ENCODE measurements at places on chromosomes 11 and 22. TPM values are rescaled to one million over a fixed set of nuclear protein-coding genes. Genes with fewer than 3 reads are reported as not detected.

DNA sequence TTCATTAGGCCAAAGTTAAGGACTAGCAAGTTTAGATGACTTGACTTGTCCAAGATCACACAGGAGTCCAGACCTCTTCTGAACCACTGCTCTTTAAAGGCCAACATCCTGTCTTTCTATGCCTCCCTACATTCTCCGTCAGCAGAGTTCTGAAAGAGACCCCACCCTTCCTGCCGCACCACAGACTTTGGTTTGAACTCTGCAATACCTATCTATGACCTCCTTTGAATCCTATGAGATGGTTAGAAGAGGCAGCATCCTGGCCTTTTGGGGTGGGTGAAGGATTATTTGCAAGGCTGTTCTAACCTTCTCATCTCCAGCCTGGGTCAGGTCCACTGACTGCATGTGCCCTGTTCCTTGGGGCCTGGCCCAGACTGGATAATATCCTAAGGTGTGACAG, 4.3 kb upstream of the RRM1 start:
- peaks cover 12% of the 10 kb centered on the region for H3K4me1 ChIP-seq
- no peaks in the 10 kb centered on the region for H3K27me3 ChIP-seq
- H3K36me3 ChIP-seq = peaks cover 20% of the 10 kb centered on the region

DNA sequence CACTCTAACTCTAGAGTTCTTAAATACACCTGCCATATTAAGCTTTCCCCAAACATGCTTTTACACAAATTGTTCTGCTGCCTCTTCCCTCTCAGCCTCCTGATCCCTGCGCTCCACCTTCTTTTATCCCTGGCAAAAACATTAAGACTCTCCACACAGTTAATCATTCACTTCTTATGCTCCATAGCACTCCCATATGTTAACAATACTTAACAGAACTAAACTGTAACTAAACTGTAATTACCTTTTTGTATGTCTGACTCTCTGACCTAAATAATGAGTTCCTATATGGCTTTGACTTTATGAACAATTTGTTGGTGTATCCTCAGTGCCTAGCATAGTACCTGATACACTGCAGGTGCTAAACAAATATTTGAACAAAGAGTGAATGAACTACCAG, 71.8 kb downstream of the BTBD10 start:
- no peaks in the 10 kb centered on the region for H3K4me1 ChIP-seq
- no peaks in the 10 kb centered on the region for H3K27me3 ChIP-seq
- H3K4me3 ChIP-seq = no peak overlapping the region
- peaks cover 29% of the 10 kb centered on the region for H3K36me3 ChIP-seq
- DNase-seq = no peak

DNA sequence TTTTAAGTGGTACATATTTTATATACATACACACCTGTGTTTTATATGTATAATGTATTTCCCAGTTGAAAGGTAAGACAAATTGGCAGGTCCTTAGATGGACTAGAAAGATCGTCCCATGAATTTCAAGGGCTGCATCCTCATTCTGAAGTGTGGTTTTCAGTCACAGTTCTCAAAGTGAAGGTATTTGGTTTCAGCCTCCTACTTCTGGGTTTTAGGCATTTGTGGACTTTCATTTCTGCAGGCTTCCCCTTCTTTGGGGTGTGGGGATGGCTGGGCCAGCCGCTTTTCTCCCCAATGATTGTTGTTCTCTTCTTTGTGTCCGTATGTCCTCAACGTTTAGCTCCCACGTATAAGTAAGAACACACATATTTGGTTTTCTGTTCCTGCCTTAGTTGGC, 10.0 kb downstream of the DCPS start:
- peak; percentile 18 for DNase-seq
- peak overlapping the region; percentile 11 for H3K27ac ChIP-seq
- H3K4me3 ChIP-seq = no peak overlapping the region

GRCh38 chr11:45894555-45895247, 9.2 kb downstream of the MAPK8IP1 start:
- DNase-seq = no peak
- no peaks in the 10 kb centered on the region for H3K36me3 ChIP-seq
- H3K27ac ChIP-seq = no peak overlapping the region
- no peak overlapping the region for H3K4me3 ChIP-seq
- peaks cover 5% of the 10 kb centered on the region for H3K4me1 ChIP-seq

DNA sequence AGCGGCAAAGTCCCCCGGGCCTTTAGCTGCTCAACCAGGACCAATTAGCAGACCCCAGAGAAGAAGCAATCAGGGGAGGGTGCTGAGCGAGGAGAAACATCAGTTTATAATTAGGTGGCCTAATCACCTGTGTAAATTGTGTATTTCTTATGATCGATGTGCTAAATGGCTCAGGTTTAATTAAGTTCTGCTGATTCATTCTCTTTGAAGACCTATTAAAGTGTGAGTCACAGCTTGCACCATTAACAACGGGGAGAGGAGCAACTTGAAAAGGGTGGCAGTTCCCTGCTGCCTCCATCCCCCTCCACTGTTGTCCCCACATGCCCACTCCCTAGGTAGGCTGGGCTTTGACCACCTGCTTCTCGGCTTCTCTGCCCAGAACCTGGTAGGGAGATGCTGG, 10.7 kb downstream of the ISX start:
- no peak overlapping the region for H3K4me3 ChIP-seq
- H3K36me3 ChIP-seq = no peaks in the 10 kb centered on the region
- DNase-seq = no peak
- peaks cover 20% of the 10 kb centered on the region for H3K27me3 ChIP-seq

DNA sequence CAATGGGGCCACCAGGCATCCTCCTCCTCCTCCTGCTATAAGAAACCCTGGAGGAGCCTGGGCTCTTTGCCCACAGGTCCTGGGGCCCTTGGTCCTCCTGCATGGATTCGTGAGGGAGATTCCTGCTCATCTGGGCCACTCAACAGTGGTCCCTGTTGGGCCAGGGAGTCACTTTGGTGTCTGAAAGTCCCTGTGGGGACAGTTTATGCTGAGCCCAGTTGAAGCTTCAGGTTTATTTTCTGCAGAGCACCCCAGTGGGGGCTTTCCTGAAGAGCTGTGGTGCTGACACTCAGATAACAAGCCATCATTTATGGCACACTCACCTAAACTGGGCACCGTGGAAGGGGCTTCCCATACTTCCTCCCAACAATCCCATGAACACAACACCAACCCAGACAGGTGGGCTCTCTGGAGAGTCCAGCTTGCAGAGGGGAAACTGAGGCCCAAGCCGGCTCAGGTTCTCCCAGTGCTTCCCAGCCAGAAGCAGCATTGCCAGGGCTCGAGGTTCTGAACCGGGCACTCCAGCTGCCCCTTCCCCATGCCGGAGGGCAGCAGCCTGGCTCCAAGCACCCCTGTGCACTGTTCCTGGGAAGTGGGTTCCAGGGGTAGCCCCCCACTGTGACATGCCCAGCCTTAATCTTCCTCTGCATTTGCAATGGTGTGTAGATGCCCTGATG, 91.3 kb downstream of the MYEOV start:
- no peaks in the 10 kb centered on the region for H3K36me3 ChIP-seq
- DNase-seq = peak; percentile 51
- no peaks in the 10 kb centered on the region for H3K27me3 ChIP-seq
- no peak overlapping the region for H3K27ac ChIP-seq
- no peaks in the 10 kb centered on the region for H3K4me1 ChIP-seq

- no peak for DNase-seq
- no peaks in the 10 kb centered on the region for H3K27me3 ChIP-seq
- no peak overlapping the region for H3K4me3 ChIP-seq
- H3K36me3 ChIP-seq = no peaks in the 10 kb centered on the region
Observed at GRCh38 chr11:47342854-47343253, 9.6 kb downstream of the MYBPC3 start.

- no peaks in the 10 kb centered on the region for H3K36me3 ChIP-seq
- H3K27me3 ChIP-seq = no peaks in the 10 kb centered on the region
- H3K4me3 ChIP-seq = no peak overlapping the region
- no peaks in the 10 kb centered on the region for H3K4me1 ChIP-seq
- H3K27ac ChIP-seq = no peak overlapping the region
Observed at GRCh38 chr11:41659985-41660384, 200.5 kb upstream of the LRRC4C start.

DNA sequence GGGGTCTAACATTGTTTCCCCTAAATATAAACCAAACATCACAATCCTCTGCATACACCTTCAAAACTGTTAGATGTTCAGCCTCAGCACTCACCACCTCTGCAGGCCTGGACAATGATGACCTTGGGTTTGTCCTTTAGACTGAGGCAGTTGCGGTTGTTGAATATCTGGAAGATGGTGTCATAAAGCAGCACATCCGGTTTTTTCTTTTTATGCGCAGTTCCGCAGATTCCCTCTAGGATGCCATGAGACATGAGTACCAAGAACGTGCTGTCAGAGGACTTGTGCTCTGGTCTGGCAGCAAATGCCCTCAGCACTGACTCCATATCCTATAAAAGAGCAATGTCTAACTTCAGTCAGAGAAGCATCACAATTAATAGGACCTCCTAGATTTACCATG, 22.8 kb downstream of the CASP5 start:
- H3K4me3 ChIP-seq = no peak overlapping the region
- H3K36me3 ChIP-seq = no peaks in the 10 kb centered on the region
- no peaks in the 10 kb centered on the region for H3K27me3 ChIP-seq
- H3K27ac ChIP-seq = no peak overlapping the region

DNA sequence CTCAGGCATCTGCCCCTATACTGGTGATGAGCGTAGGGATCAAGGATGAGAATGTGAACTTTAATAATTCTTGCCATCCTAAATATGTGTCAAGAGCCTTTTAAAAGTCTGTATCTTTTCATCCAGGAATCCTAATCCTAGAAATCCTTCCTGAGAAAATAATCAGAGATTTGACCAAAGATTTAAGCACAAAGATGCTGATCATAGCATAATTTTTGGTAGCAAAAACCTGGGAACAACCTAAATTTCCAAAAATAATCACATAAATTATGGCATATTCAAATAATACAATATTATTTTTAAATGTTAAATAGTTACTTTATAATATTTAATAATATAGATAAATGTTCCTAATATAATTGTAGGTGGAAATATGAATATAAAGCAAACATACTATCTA, 76.1 kb downstream of the SERGEF start:
- H3K27ac ChIP-seq = no peak overlapping the region
- H3K4me1 ChIP-seq = no peaks in the 10 kb centered on the region
- no peak for DNase-seq
- H3K36me3 ChIP-seq = no peaks in the 10 kb centered on the region
- no peaks in the 10 kb centered on the region for H3K27me3 ChIP-seq

GRCh38 chr11:45879803-45880686, 5.4 kb upstream of the MAPK8IP1 start:
- no peak overlapping the region for H3K4me3 ChIP-seq
- DNase-seq = no peak
- H3K27me3 ChIP-seq = no peaks in the 10 kb centered on the region

- no peaks in the 10 kb centered on the region for H3K27me3 ChIP-seq
- H3K4me3 ChIP-seq = no peak overlapping the region
- no peak overlapping the region for H3K27ac ChIP-seq
- DNase-seq = peak; percentile 22
Observed at GRCh38 chr22:21042978-21043859, 2.5 kb upstream of the LRRC74B start.

The SCGB1C1 gene
- not detected for polyA plus RNA-seq

The OR5A1 gene
- not detected for polyA plus RNA-seq

The MYO18B gene
- 0.03 TPM for polyA plus RNA-seq

The ARHGAP8 gene
- polyA plus RNA-seq = 2.7 TPM

The KRTAP5-10 gene
- 0.17 TPM for polyA plus RNA-seq

The SLC22A9 gene
- 0.06 TPM for polyA plus RNA-seq

The OR51B4 gene
- polyA plus RNA-seq = not detected

The KCNJ5 gene
- 4.5 TPM for polyA plus RNA-seq

The SAA1 gene
- polyA plus RNA-seq = 69.3 TPM

All from spleen (tissue), 13 donors.